ENCODE measurements at places on chromosomes 1 and 21. TPM values are rescaled to one million over a fixed set of nuclear protein-coding genes. Genes with fewer than 3 reads are reported as not detected.

GRCh38 chr1:110565565-110565964 lies 40.6 kb downstream of the KCNA2 start:
- no peak for DNase-seq

DNA sequence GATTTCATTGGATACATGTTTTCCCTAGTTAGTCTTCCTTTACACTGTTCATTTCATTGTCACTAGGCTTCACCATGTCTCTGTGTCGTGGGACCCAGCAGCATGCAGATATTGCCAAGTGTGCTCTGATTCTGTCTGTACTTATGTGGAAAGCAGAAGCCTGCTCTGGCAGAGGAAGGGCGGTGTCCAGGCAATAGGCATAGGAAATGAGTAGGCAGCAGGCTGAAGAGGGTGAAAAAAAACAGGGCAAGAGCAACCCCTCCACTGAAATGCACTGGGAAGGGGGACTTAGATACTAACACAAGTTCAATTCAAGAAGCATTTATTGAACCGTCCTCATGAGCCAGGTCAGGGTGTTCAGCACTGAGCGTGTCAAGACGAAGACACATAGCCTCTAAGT lies 85.2 kb upstream of the VAV3 start:
- no peak for DNase-seq

DNA sequence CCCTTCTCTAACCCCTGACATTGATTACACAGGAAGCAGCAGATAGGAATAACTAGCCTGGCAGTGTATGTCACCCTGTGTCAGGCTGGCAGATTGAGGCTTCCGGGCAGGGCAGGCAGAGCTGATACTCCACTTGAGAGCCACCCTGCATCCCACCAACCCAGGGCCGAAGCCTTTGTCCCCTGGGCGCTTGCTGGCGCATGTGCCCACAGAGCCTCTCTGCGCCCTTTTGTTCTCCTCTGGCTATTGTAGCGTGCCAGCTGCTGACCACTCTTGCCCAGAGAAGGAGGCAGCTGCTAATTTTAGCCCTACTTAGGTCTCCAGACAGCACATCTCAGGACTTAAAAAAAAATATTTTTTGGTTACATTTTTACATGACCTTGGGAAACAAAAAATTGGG lies 304.9 kb downstream of the HHAT start:
- no peak for DNase-seq

DNA sequence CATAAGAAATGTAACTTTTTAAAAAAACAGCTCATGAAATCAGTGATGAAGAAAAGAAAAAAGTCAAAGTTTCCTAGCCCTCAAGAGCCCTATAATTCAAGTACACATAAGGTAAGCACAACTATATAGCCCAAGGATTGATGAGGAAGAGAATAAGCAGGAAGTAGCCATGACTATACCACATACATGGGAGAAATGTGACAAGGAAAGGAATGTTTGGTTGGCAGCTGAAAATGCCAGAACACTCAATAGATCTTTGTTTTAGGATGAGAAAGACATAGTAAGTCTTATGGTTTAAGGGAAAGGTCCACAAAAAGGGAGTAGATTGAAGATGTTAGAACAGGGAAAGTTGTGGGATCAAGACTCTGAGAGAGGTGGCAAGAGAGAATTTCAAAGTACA lies 5.7 kb downstream of the DOCK7 start:
- peak; percentile 42 for DNase-seq

Gene EXTL1
- 0.13 TPM for total RNA-seq

Measured in PC-9 (cell line).